Upper lobe of right lung (tissue), 1 donor: ENCODE measurements at places on chromosomes 12 and 14. TPM values are rescaled to one million over a fixed set of nuclear protein-coding genes. Genes with fewer than 3 reads are reported as not detected.

- no peaks in the 10 kb centered on the region for H3K4me1 ChIP-seq
- H3K27me3 ChIP-seq: no peaks in the 10 kb centered on the region
- H3K4me3 ChIP-seq: no peak overlapping the region
- no peak for DNase-seq
- H3K27ac ChIP-seq: no peak overlapping the region
- no peaks in the 10 kb centered on the region for H3K36me3 ChIP-seq
Observed at GRCh38 chr14:105851716-105852377, 325.5 kb downstream of the TMEM121 start.

- no peak overlapping the region for H3K4me3 ChIP-seq
- no peaks in the 10 kb centered on the region for H3K36me3 ChIP-seq
- no peaks in the 10 kb centered on the region for H3K4me1 ChIP-seq
- H3K27ac ChIP-seq: no peak overlapping the region
- no peaks in the 10 kb centered on the region for H3K27me3 ChIP-seq
Observed at GRCh38 chr14:58780185-58780584, 142.4 kb downstream of the DACT1 start.

DNA sequence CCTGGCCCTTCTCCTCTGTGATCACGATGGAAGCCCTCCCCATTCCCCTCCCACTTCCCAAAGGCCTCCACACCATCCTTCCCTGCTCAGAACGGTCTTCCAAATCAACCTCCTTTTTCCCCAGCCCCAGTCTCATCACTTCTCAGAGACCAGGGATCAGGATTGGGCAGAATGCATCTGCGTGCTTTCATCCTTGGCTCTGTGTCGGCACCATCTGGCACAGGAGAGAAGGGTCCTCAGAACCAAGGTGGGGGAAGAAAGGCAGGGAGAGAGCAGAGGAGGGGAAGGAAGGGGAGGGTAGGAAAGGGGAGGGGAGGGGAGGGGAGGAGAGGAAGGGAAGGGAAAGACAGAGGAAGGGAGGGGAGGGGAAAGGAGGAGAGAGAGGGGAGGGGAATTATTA, 52.4 kb upstream of the FICD start:
- DNase-seq: no peak
- no peaks in the 10 kb centered on the region for H3K36me3 ChIP-seq
- no peak overlapping the region for H3K4me3 ChIP-seq

TMEM132D gene
- total RNA-seq: 1.0 TPM

GRCh38 chr14:89221109-89221810, 195.8 kb downstream of the FOXN3 start:
- H3K4me1 ChIP-seq: peaks cover 3% of the 10 kb centered on the region
- no peak overlapping the region for H3K27ac ChIP-seq
- DNase-seq: no peak
- no peaks in the 10 kb centered on the region for H3K27me3 ChIP-seq
- peaks cover 7% of the 10 kb centered on the region for H3K36me3 ChIP-seq

GRCh38 chr12:58521152-58521551, 399.2 kb downstream of the LRIG3 start:
- no peak overlapping the region for H3K27ac ChIP-seq
- no peaks in the 10 kb centered on the region for H3K36me3 ChIP-seq
- H3K4me1 ChIP-seq: no peaks in the 10 kb centered on the region
- no peaks in the 10 kb centered on the region for H3K27me3 ChIP-seq

ACOT6 gene
- total RNA-seq: not detected

DNA sequence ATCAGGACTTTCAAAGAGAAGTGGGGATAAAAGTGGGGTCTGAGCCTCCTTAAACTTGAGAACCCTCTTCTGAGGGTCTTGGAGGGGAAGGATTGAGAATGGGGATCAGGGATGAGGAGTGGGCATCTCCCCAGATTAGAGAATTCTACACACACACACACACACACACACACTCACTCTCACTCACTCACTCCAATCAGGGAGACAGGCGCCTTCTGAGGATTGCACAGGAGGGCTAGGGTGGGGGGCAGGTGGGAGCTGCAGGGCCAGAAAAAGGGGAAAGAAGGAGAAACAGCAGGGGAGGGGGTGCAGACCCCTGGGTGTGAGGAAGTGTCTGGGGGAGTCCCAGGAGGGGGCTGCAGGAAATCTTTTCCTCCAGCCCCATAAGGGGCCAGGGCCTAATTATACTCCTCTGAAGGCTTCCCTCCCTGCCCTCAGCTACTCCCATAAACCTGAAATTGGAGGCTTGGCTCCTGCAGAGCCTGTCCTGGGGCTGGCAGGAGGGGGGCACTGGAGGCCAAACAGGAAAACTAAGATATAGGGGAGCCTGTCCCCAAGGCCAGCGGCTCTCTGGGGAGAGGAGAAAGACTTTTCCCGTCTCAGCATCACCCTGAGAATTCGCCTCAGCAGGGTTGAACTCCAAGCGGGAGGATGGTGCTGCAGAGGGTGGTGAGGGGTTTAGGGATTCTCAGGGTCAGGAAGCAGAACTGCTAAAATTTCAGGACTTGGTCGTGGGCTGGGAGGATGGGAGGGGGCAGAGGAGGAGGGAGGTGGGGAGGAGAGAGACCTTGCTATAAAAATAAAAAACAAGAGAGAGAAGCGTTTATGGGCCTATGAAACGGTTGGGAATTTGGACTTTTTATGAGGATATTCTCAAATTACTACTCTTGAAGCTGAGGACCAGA, 1.6 kb downstream of the HOXC9 start:
- no peaks in the 10 kb centered on the region for H3K36me3 ChIP-seq
- peaks cover 11% of the 10 kb centered on the region for H3K4me1 ChIP-seq
- no peak overlapping the region for H3K4me3 ChIP-seq
- H3K27me3 ChIP-seq: peaks cover 96% of the 10 kb centered on the region

DNA sequence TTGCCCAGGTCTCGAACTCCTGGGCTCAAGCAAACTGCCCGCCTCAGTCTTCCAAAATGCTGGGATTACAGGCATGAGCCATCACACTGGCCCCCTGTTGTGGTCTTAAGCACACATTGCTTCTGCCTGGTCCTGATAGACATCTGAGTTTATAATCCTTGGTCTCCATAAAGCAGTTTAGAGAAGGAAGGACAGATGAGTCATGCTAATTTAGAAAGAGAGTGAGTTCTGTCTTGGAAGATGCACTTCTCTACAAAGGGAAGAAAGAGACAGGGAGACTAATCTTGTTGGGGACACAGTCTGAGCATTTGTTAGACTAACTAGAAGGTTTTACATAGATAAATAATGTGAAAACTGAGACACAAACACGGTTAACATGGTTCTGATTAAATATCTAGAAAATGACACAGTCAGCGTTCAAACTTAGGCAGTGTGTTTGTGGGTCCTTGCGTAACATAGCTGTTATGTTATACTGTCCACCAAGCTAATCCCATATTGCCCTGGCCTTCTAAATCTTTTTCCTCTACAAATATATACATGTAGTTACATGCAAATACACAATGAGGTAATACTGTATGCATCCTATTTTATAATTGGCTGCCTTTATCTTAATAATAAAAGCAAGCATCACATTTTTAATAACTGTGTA, 31.0 kb downstream of the SAMD4A start:
- H3K36me3 ChIP-seq: no peaks in the 10 kb centered on the region
- no peaks in the 10 kb centered on the region for H3K27me3 ChIP-seq
- peaks cover 9% of the 10 kb centered on the region for H3K4me1 ChIP-seq
- H3K27ac ChIP-seq: no peak overlapping the region
- no peak overlapping the region for H3K4me3 ChIP-seq

PRIMA1 gene
- total RNA-seq: 1.9 TPM

TRPV4 gene
- 4.5 TPM for total RNA-seq

NFATC4 gene
- 42.5 TPM for total RNA-seq

- DNase-seq: peak; percentile 67
- H3K27ac ChIP-seq: peak overlapping the region; percentile 84
- no peaks in the 10 kb centered on the region for H3K36me3 ChIP-seq
- H3K4me1 ChIP-seq: peaks cover 24% of the 10 kb centered on the region
- H3K4me3 ChIP-seq: peak overlapping the region; percentile 83
Observed at GRCh38 chr12:96194971-96195844, 1.0 kb downstream of the ELK3 start.

TSPAN19 gene
- not detected for total RNA-seq

- no peaks in the 10 kb centered on the region for H3K27me3 ChIP-seq
- peaks cover 18% of the 10 kb centered on the region for H3K4me1 ChIP-seq
- H3K4me3 ChIP-seq: peak overlapping the region; percentile 74
- peaks cover 9% of the 10 kb centered on the region for H3K36me3 ChIP-seq
- DNase-seq: no peak
Observed at GRCh38 chr14:20333494-20333841, 389 bp upstream of the CCNB1IP1 start.

IAPP gene
- total RNA-seq: not detected

DNA sequence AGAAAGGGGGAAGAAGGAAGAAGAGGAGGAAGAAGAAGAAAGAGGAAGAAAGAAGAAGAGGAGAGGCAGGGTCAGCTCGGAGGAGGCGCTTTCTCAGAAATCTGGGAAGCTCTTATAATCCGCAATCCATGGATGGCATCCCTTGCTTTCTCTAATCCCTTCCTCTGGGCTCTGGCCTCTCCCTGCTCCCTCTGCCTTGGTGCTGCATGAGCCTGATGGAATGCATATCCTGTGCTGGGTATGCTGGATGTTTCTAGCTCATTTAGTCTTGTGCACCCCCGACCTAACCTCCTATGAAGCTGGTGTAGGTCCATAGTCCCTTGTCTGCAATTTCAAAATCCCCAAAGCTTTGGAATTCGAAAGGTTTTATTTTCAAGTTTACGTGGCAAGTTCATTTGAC, 94.2 kb upstream of the MYL2 start:
- no peaks in the 10 kb centered on the region for H3K36me3 ChIP-seq
- no peaks in the 10 kb centered on the region for H3K4me1 ChIP-seq
- H3K4me3 ChIP-seq: no peak overlapping the region
- no peak for DNase-seq
- H3K27me3 ChIP-seq: no peaks in the 10 kb centered on the region
- no peak overlapping the region for H3K27ac ChIP-seq
